ENCODE measurements at places on chromosomes 5 and 9.

DNA sequence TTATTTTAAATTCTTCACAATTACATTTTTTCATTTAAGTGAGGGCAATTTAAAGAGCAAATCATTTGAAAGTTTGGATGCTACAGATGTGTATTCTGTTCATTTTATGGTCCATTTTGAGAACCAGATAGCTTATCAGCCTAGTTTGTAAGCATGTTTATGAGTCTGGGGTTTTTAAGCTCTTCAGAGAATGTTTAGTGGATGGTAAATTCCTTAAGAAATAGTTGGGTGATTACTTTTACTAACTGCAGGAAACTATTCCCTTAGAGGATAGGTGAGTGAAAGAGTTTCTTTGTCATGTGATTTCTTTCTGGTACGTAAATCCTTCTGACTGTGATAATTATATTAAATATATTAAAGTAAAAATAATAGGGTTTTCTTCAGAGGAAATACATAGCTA is 17.6 kb downstream of the RASGRF2 start:
- no peak for DNase-seq

DNA sequence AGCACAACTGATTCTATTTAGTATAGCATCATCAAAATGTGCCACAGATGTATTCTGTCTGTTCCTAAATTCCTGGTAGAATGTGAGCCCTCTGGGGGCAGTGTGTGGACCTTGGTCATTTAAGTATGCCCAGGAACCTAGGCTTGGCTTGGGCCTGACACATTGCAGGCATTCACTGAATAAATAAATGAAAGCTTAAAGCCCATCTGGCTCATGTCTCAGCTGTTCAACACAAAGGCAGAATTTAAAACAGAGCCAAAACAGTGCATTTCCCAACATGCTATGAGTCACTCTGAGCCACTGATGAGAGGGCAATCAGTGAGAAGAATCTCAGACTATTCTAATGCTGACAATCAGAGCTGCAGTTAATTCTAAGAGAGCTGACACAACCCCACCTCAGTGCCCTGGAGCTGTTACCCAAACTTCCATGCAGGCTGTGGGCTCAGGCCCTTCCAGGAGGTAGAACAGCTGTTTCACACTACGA is 8.1 kb downstream of the FAM193B start:
- no peak for DNase-seq

- DNase-seq, result peak; percentile 83
These were observed at the start of gene LCN9 for GRCh38 chr9:135662758-135663450. Gene LCN9, plus strand, starts transcription at chr9:135663309. Its CDS starts 13 bp downstream, at chr9:135663322.

- no peak for DNase-seq
These were observed 46.7 kb downstream of the FNBP1 start for GRCh38 chr9:129996161-129996830.

GRCh38 chr9:114448706-114449105 is 56.6 kb downstream of the WHRN start:
- no peak for DNase-seq

DNA sequence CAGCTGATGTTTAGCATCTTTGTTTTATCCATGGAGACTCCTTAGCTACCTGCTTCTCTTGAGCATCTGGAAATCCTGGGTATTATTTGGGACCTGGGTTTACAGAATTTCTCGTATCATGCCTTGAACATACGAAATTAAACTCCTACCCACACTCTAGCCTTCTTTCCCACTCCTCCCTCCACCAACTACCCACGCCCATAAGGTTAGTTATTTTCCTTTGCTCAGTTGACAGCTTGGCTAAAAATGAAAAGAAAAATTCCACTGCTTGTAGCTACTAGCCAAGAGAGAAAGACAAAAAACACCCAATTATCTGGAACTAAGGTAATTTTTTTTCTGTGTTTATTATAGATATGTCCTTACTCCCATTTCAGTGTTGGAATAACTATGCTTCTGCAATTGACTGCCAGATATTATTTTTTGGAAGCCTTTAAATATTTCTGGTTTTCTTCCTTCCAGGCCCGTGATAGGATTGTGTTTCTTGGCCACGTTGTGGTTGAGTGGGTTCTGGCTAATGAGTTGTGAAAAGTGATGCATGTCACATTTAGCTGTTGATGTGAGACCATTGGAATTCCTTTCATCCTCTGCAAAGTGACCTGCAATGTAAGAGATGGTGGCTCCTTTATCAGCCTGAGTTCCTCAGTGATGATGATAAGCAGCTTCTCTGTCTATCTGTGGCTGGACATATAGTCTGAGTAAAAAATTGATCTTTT is 308.1 kb downstream of the LRRC70 start:
- no peak for DNase-seq

DNA sequence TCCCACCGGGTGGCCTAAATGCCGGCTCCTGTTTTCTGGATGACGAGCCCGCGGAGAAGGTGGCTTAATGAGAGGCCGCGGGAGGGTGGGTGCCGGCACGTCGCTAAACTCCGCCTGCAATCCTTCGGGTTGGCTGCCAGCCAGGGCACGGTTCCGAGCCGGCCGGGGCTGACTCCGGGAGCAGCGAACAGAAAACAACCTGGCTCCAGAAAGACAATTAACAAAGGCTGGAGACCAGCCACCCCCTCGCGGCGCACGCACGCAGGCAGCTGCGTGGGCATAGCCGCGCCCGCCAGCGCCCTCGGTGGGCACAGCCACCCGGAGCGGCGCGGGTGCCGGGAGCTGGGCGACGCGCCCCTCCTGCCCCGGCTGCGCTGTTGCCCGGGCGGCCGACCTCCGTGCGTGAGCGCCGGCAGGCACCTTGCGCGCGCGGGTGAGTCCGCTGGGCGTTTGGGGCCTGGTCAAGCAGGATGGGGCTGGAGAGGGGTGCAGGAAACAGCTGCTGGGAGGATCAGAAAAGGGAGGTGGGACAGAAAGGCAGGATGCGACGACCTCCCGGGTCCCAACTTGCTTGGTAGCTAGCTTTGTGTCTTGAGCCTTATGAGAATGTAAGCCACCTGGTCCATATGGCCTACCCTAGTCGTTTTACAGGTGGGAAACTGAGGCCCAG is at the start of gene ARHGEF37:
ARHGEF37 (plus strand) TSS at position 307 of the 670 bp plus-strand sequence. CDS start 16,272 bp downstream, outside the sequence.
- peak; percentile 93 for DNase-seq

DNA sequence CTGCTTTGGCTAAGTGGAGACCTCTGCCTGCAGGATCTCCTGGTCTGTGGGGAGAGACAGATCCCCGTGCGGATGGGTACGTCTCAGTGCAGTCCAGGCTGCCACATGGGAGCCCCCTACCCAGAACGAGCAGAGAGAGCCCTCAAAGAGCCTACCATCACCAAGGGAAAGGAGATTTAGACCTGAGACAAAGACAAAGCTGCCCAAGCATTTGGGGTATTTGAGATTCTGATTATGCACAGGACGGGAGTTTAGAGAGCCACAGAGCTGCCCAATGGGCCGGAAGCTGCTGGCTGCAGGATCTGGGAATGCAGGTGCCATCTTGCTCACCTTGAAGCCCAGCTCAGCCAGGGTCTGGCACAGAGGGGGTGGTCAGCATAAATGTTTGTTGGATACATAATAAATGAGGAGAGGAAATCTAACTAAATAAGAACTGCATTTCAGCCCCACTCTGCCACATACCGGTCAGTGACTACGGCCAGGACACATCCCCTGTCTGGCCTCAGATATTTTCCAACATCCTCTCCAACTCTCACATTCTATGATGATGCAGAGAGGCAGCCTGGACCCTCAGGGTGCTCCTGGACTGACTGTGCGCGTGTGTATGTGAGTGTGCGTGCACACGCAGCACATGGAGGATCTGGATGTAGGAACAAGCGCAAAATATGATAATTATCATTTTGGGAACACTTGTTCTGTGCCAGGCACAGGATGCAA is 157.8 kb downstream of the FGF18 start:
- DNase-seq, result no peak

- DNase-seq, result no peak
These were observed 553.5 kb upstream of the MEF2C start for GRCh38 chr5:89436464-89436863.

DNA sequence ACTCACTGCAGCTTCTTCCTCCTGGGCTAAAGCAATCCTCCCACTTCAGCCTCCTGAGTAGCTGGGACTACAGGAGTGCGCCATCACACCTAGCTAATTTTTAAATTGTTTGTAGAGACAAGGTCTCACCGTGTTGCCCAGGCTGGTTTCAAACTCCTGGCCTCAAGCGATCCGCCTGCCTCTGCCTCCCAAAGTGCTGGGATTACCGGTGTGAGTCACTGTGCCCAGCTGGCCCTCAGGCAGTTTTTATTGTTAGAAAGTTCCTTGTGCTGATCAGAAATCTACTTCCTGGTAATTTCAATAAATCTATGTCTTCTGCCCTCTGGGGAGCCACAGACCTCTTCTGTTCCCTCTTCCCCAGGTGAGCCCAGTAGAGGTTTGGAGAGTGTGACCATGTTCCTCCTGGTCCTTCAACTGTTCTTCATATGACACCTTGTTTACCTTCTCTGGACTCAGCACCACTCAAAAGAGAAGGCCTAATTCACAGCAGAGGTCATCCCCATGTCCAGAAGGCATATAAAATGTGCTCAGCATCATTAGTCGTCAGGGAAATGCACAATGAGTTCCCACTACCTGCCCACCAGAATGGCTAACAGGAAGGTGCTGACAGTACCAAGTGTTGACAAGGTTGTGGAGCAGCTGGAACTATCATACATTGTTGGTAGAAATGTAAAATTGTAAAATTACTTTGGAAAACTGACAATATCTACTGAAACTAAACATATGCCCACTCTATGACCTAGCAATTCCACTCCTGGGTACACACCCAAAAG is 10.4 kb downstream of the TMOD1 start:
- DNase-seq, result no peak

DNA sequence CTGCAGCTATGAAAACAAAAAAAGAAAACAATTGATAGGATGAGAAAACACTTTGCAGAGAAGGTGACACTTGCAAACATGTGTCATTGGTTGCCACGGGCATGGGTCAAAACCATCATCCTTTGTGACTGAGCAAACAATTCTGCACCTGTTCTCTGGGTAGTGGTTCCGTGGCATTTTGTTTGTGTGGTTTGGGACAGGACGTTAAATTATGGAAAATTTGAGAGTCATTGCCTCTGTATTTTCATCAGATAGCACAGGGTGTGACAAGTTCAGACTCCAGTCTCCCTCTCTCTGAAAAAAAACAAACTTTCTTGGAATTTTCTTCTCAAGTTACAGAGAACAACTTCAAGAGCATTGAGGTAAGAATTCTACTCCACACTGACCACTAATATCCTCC is 113.4 kb upstream of the HMHB1 start:
- DNase-seq, result no peak

DNA sequence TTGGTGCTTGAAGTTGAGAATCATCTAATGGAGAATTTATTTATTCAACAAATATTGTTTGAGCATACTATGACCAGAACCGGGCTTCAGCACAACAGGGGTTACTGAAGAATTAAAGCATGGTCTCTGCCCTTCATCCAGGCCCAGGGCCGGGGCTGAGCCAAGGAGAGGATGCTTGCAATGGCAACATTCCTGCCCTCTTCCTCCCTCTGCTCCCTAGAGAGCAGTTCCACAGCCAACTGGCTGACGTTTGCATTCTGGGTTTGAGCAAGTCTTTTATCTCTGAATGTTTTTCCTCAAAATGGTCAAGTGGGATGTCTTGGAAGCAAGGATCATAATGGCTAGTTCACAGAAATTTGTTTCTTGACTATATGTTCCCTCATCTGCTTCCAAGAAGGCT is 80.7 kb downstream of the GLDC start:
- DNase-seq, result peak; percentile 24

DNA sequence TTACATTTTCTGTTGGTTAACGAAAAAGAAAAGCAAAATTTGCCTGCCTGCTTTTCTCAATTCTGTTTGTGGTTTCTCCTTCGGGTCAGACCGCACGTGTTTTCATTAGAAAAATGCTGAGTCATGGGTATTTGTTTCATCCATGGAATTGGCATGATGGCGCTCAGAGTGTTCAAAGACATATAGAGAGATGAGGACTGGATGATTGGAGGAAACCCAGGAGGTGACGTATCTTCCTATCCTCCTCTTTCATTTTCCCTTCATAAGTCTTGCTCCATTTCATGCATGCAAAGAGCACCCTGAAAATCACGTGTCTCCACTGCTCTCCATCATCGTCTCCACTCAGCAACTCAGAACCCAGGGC is 353.8 kb upstream of the WWC1 start:
- no peak for DNase-seq

DNA sequence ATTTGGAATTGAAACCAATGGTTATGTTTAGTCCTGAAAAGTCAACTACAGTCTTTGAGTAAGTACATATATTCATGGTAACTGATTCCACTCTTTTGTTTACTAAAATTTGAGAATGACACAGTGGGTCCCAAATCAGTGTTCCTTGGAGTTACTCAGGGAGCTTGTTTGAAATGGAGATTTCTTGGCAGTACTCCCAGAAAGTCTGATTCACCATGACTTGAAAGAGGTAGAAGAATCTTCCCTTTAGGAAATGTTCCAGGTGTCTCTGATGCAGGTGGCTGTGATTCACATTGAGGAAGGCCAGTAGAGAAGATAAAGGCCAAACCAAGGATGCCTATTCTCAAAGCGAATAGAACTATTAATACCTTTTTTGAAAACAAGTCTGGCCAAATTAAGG is 1078.3 kb downstream of the CDH12 start:
- DNase-seq, result no peak
